ENCODE measurements at places on chromosomes 12 and 14.

DNA sequence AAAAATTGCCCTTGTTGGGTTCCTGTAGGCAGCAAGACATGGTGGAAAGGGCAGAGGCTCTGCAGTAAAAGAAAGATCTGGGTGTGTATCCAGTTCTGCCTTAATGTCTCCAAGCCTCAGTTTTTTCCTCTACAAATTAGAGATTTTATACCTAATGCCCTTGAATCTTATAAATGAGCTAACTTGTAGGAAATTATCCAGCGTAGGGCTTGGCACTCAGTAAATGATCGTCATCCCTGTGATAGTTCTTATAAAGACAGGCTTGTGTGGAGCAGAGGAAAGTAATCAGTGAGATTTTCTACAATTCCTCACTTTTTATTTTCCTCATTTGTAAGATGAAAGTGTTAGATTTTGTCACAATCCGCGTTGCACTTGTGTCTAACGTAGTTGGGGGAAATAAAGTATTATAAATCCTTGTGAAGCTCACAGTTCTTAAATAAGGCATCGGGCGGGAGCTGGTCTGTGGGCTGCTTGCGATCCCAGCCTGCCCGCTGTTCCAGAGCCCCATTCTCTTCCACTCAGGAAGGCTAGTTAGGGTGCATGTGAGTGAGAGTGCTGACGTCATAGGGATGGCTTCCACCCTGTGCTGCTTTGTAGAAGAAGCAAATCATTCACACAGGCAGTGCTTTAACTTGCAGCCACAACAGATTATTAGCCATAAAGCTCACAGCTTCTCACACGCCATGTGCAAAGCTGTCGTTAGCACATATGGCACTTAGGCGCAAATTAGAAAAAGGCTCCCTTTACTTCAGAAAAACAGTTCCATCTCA lies 87.6 kb downstream of the EML1 start:
- no peak for DNase-seq

DNA sequence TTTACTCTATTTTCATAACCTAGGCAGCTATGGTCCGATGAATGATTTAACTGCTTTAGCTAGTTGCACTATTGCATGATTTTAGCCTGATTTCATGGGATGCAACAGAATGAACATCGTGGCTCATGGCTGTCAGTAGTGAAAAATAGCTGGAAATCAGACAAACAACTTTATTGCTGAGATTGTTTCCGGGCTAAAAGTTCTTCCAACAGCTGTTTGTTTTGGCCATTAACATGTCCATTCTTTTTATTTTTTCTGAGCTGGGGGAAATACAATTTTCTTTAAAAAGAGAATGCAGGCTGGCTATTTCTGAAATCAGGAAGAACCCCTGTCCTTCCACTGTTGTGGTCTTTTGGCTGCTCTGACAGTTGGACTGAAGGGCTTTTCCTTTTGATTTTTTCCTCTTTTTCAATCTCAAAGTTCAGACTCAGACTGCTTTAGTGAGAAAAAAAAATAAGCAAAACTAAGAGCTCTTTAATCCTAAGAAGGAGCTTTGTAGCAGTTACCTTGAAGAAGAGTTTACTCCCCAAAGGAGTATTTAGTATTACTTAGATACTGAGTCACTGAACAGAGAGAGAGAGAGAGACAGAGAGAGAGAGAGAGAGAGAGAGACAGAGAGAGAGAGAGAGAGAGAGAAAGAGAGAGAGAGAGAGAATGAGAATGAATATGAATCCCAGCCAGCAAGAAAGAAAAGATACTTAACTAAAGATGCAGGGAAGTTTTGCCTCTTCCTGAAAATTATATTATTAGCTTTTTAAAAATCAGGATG lies at the start of gene NAV3:
Gene NAV3 (plus strand): TSS at position 312 of the 769 bp plus-strand sequence. CDS start 568 bp downstream, outside the sequence.
- DNase-seq: no peak

DNA sequence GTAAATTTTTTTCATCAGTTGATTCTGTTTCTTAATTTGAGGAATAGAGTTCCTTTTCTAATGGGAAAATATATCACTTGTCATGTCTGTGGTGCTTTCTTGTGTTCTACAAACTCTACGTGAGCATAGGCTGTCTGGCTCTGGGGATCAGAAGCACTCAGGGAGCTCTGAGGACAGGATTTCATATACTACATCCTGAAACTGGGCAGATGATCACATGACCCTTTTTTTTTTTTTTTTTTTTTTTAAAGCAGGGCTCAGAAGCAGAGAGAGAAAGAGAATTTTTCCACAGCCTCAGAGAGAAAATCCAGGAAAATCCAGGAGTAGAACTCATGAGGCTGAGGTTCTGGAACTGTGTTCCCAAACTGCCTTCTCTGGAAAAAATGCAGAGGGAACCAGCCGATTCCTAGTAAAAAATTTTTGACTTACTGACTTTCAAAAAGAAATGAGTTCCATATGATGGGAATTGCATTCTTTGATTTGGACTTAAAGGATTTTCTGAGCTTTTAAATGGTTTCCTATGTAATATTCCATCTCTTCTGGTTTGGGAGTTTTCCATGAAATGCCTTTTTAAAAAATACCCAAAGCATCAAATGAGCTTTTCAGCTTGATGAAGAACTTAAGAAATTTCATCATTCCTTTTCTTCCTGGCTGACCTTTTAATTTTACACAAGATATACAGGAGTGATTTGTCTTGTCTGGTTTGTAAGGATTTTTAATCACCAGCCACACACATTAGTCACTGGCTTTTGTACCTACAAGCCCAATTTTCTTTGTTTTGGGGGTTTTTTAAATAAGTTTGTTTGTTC lies 183.1 kb upstream of the HIF1A start:
- no peak for DNase-seq

GRCh38 chr12:38956337-38956736 lies 50.9 kb upstream of the CPNE8 start:
- peak; percentile 45 for DNase-seq

- DNase-seq: no peak
These were observed 101.4 kb downstream of the TTC7B start for GRCh38 chr14:90714811-90715210.

Measured in ACHN (cell line).